ENCODE measurements at places on chromosomes 2 and 18. TPM values are rescaled to one million over a fixed set of nuclear protein-coding genes. Genes with fewer than 3 reads are reported as not detected.

DNA sequence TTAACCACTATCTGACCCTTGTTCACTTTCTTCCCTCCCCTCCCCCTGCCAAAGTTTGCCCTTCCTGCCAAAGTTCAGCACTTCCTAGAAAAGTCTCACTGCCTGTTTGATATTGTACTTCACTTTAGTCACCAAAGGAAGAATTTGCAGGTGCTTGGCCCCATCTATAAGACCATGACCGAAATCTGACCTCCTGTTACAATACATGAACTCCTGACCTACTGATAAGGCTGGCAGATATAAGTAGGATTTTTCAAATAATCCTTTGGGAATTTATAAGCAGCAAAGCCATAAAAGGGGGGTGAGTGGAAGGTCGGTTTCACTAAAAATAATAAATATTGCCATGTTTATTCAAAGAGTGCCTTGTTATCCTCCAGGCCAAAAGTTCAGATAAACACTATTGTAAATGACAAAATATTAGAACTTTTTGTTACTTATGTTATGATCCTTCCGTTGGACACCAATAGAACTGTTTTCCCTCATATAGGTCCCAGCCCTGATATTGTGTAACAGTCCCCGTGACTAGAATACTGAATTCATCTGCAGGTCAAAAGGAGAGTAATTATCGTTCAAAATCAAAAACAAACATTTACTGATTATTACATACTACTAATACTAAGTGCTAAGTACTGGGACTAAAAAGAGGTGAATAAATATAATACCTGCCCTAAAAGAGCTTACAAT, 277.6 kb downstream of the EXOC6B start:
- DNase-seq: no peak

- DNase-seq: no peak
Measured at GRCh38 chr2:16425462-16426336, 239.9 kb downstream of the CYRIA start.

- no peak for DNase-seq
Measured at GRCh38 chr2:237614151-237614720, 13.2 kb upstream of the LRRFIP1 start.

PTPN18 gene
- total RNA-seq: 13.4 TPM

HNRNPA3 gene
- total RNA-seq: 95.7 TPM

CROCC2 gene
- not detected for total RNA-seq

- DNase-seq: no peak
Measured at GRCh38 chr2:196145256-196145655, 26.1 kb downstream of the STK17B start.

CSRNP3 gene
- 2.9 TPM for total RNA-seq

DNA sequence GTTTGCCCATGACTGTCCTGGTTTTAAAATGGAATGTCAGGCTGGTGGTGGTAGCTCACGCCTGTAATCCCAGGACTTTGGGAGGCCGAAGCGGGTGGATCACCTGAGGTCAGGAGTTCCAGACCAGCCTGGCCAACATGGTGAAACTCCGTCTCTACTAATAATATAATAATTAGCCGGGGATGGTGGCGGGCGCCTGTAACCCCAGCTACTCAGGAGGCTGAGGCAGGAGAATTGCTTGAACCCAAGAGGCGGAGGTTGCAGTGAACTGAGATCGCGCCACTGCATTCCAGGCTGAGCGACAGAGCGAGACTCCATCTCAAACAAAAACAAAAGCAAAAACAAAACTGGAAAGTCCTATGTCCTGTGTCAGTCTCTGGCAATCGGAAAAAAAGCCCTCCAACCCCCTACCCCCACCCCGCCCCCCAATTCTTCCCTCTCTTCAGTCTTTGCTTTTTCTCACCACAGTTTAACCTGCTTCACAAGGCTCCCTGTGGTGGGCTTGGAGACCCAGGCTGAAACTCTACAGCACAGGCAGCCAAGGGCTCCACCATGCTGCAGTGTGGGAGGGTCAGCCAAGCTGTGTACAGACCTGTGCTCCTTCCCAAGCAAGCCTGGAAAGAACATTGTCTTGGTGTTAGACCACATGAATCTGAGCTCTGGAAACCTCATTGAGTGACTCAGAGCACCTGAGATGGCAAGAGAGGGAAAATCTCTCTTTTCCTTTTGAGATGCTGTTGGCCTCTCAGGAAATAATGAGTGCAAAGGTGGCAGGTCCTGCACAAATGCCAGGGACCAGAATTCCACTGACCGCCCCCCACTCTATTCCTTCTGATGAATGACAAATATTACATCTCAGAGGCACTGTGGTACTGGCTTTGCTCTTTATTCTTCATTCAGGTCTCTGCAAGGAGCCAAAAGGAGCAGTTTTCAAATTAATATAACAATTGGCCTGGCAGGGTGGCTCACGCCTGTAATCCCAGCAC, 16.7 kb downstream of the MYCN start:
- peak; percentile 58 for DNase-seq

- DNase-seq: no peak
Measured at GRCh38 chr2:162243715-162244114, 470 bp upstream of the FAP start.

- DNase-seq: no peak
Measured at GRCh38 chr2:216653093-216653799, 20.0 kb downstream of the IGFBP2 start.

DNA sequence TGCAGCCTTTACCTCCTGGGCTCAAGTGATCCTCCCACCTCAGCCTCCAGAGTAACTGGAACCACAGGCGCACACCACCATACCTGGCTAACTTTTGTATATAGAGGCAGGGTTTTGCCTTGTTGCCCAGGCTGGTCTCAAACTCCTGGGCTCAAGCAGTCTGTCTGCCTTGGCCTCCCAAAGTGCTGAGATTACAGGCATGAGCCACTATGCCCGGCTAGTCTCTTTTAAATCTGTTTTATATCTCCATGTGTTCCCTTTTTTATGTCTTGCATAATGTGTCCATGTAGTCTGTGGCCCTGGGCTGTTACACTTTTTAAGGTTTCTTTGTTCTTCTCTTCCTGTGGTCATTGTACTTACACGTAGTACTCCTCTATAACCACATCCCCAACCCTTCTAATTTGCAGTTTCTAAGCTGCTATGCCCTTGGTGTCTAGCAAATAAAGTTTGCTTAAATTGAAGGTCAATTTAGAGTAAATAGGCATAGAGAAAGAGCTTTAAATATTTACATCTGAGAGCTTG, 168.2 kb downstream of the MCFD2 start:
- no peak for DNase-seq

VSNL1 gene
- total RNA-seq: 42.7 TPM

DNA sequence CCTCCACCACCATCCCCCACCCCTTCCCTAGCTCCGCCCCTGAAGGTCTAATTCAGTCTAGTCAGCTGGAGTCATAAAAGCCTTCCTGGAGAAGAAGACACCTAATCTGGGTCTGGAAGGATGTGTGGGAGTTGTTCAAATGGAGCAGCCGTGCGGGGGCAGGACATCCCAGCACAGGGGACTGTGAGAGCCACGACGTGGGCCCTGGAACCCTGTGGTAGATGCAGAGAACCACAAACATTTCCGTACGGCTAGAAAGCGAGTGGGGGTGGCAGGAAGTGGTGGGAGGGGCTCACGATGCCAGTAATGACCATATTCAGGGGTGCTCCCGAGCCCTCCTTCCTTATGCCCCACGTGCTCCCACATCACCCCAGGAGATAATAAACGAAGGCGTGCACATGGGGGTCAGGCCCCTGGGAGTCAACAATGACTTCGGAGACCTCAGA, 20.9 kb upstream of the COL6A3 start:
- peak; percentile 75 for DNase-seq

CRYGC gene
- total RNA-seq: not detected

SKA1 gene
- total RNA-seq: 0.13 TPM

- no peak for DNase-seq
Measured at GRCh38 chr2:40556739-40557138, 104.8 kb upstream of the SLC8A1 start.

DNA sequence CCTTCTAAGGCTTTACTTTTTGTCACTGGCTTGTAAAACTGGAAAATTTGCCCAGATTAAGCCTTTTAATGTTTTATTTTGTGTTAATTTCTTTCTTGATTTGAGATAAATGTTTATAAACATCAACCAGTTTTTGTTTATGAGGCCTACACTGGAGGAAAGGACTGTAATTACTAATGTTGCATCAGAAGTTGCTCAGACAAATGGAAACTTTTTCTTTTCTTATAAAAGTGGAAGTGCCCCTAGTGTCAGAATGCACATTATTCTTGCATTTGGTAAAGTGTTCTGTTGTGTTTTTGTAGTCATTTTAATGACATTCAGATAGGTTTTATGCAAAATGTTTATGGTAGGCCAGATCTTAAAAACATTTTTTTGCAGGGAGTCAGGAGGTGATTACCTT, 25.3 kb downstream of the LCLAT1 start:
- no peak for DNase-seq

GCKR gene
- not detected for total RNA-seq

- no peak for DNase-seq
Measured at GRCh38 chr18:56873441-56874140, 222.4 kb downstream of the WDR7 start.

- no peak for DNase-seq
Measured at GRCh38 chr18:63197246-63197869, 122.2 kb downstream of the BCL2 start.

TEKT4 gene
- 0.32 TPM for total RNA-seq

DNA sequence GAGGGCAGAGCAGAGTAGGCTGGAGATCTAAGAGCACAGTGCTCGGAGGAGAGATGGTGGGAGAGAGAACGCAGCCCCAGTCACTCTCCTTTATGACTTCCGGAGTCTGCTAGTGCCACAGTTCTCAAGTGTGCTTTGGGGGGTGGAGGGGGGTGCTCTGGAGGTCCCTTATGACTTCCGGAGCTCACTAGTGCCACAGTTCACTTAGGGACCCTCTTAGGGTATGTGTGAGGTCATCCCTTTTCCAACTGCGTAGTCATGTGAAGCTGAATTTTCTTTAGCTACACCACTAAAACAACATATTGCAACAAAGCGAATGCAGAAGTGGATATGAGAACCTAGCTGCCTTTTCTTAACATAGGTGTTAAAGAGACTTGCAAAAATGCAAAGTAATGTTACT, 153.7 kb upstream of the KCTD1 start:
- DNase-seq: no peak

MAP3K19 gene
- total RNA-seq: not detected

- DNase-seq: no peak
Measured at GRCh38 chr2:65786007-65786717, 353.8 kb upstream of the SPRED2 start.

SESTD1 gene
- 48.9 TPM for total RNA-seq

DNA sequence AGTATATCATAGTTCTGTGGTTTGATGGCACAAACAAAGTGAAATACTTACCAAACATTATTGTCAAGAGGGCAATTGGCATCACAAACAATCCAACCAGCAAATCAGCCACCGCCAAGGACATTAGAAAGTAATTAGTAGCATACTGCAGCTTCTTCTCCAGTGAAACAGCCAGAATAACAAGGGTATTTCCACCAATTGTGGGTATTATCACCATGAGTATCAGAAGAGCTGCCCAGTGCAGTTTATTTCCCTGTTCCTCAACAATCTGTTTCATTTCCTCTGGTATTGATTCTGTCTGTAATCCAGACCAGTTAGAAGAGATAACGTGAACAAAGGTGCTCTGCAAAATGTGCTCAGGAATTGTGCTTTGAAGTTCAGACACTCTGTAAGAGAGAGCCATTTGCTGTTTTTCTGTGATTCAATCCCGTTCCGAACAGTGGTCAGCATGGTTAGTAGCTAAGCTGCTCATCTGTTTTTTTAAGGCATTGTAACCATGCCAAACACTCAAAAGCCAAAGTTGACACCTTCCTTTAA, 1.4 kb downstream of the HTR2B start:
- DNase-seq: no peak

- DNase-seq: no peak
Measured at GRCh38 chr18:35512761-35513160, 15.0 kb upstream of the INO80C start.

DNA sequence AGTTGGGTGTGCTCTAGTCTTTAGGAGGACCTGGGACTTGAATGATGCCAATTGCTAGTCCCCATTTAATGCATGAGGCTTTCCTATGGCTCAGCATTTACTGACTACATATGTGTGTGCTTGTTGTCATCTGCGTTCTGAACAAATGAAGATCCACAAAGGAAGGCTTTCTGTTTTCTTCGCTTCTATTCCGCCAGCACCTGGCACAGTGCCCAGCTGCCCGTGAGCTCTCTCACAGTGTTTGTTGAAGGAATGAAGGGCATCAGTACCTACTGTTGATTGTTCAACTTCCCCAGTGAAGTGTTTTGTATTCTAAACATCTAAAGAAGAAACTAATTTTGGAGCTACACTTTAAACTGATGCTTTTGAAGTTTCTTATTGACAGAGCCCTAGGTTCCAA, 122.4 kb upstream of the LINC00305 start:
- DNase-seq: no peak

SP140 gene
- total RNA-seq: 0.57 TPM

DNA sequence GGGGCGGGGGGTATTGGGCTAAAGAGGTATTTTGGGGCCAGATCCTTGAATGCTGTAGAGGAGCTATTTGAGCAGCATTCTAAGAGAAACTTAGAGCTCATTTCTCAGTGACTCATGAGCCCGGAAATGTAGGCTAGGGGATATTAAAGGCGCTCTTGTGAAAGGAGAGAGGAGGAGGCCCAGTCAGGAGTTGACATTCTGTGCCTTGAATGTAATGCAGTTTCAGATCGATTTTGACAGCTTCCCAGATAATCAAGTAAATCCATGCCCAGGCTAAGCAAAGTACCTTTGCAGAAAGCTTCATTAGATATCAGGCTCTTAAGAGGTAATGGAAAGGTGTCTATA, 1.5 kb downstream of the CAB39 start:
- no peak for DNase-seq

- DNase-seq: peak; percentile 53
Measured at GRCh38 chr2:126907671-126908070, 9.0 kb downstream of the TEX51 start.

PIEZO2 gene
- total RNA-seq: 0.46 TPM

DNA sequence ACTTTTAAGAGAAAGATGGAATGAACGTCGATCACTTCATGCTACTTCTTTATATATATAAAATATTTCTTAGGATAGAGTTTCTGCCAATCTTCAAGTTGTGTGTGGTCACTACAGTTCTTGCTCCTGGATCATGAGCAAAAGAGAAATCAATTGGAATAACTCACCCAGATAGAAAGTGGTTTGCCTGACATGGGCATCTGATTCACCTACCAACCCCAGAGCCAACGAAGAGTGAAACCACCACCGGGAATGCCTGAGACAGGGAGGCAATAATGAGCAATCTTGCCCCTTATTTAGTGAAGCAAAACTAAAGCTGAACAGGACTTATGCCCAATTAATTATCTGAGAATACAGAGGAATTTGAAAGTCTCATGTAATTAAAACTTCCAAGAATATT, 250.2 kb upstream of the REG3G start:
- no peak for DNase-seq

GRCh38 chr18:80140455-80140985, 31.5 kb downstream of the ADNP2 start:
- DNase-seq: no peak

ANKRD53 gene
- 0.38 TPM for total RNA-seq

FOXI3 gene
- total RNA-seq: not detected

- DNase-seq: no peak
Measured at GRCh38 chr2:225100269-225100668, 58.0 kb upstream of the DOCK10 start.

Data from cardiac septum (tissue), 1 donor.